ENCODE measurements at places on chromosomes 4 and X.

DNA sequence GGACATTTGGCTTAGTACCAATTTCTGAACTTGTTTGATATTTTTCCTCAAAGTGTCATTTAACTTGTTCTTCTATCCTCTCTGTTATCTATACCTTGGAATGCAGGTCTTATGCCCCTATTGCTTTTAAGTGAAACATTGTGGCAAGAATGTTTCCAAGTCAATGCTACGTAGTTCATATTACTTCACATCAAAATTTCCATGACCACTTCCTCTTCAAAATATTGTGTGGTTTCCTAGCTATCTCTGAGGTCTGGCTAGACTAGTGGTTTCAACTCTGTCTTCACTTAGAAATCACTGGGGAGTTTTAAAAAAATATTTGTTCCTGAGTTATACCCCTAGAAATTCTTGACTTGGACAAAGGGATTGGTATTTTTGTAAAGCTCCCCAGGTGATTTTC, 20.2 kb upstream of the RASGEF1B start:
- DNase-seq = no peak

DNA sequence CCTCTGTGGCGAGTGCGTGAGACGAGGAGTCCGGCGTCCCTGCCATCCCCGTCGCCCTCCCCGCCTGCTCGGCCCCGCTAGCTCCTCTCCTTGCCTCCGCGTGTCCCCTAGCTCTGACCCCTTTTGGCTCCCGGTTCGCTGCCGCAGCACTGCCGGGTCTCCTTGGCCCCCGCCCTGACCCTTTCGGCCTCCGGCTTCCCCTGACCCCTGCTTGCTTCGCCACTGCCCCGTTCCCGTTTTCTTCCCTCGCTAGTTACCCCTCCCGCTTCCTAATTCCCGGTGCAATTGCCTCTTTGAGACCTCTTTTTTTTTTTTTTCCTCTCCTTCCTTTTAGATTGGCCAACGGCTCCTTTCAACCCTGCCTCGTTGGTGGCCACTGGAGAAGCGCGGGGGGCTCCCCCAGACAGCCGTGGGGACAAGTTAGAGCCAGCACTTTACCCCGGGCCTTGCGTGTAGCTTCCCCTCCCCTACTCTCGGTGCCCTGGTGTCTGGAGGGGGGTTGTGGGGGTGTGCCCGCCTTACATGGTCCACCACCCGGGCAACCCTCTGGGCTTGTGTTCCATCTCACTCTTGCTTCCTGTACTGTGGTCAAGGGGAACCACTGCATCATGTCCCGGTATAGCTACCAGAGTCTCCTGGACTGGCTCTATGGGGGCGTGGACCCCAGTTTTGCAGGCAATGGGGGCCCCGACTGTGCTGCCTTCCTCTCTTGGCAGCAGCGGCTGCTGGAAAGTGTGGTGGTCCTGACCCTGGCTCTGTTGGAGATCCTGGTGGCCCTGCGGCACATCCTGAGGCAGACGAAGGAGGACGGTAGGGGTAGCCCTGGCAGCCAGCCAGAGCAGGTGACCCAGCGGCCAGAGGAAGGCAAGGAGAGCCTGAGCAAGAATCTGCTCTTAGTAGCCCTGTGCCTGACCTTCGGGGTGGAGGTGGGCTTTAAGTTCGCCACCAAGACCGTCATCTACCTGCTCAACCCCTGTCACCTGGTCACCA, 548 bp downstream of the TMEM164 start:
- no peak for DNase-seq

GRCh38 chrX:67436867-67437266, 107.0 kb upstream of the AR start:
- no peak for DNase-seq

DNA sequence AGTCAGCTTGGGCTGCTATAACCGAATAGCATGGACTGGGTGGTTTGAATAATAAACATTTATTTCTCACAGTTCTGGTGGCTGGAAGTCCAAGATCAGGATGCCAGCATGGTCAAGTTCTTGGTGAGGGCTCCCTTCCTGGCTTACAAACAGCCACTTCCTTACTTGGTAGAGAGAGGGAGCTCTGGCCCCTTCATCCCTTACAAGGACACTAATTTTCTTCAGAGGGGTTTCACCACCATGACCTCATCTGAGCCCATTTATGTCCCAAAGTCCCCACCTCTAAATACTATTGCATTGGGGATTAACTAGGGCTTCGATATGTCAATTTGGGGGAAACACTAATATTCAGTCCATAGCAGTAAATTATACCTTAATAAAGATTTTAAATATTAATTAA, 61.8 kb downstream of the CLNK start:
- no peak for DNase-seq

DNA sequence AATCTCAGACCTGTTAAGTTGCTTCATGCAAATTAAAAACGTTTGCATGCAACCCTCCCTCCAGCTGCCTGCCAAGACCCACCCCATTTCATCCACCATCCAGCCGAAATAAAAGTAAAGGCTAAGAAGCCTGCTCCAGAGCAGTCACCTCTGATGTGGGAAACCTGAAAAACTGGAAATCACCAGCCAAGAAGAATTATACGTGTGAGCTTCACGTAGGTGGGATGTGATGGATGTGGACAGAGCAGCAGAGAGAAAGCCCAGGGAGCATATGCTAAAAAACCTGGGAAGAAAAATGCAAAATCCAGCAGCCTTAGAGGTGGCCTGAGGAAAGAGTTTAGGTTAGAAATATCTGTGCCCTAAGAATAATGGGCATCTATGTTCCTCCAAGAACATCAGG, 160.6 kb upstream of the STS start:
- no peak for DNase-seq

DNA sequence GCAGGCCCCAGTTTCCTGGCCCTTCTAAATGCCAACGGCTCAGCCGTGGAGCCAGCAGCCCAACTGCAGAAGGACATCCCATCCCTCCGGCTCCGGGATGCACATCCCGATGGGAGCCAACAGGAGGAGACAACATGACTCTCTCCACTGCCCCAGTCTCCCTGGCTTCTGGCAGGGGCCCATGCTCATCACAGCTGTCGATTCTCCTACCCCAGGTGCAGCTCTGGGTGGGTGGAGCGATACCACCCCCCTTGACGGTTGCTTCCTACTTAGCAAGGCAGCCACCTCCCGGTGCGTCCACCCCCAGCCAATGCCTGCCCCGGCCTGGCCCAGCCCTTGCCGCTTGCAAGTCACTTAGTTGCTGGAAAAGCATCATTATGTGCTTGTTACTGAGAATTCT, 19.5 kb downstream of the ZNF275 start:
- no peak for DNase-seq

GRCh38 chrX:46624090-46624786, 50.7 kb downstream of the CHST7 start:
- DNase-seq = no peak
